ENCODE measurements at places on chromosomes 7 and 10. TPM values are rescaled to one million over a fixed set of nuclear protein-coding genes. Genes with fewer than 3 reads are reported as not detected.

MYOZ1 gene
- not detected for total RNA-seq

TMEM236 gene
- under 0.01 TPM for total RNA-seq

OLAH gene
- under 0.01 TPM for total RNA-seq

AGMO gene
- 8.2 TPM for total RNA-seq

NPY4R gene
- total RNA-seq = not detected

SPDYE3 gene
- total RNA-seq = not detected

RNLS gene
- 3.2 TPM for total RNA-seq

Data from epithelial cell of umbilical artery (primary cell).